ENCODE measurements at places on chromosomes 6 and 20. TPM values are rescaled to one million over a fixed set of nuclear protein-coding genes. Genes with fewer than 3 reads are reported as not detected.

Gene B4GALT5
- 6.2 TPM for total RNA-seq

Gene TRAPPC3L
- not detected for total RNA-seq

Gene SDC4
- total RNA-seq, result 3.9 TPM

Gene SMLR1
- total RNA-seq, result not detected

Gene PTK7
- 0.42 TPM for total RNA-seq

Gene OR12D3
- not detected for total RNA-seq

DNA sequence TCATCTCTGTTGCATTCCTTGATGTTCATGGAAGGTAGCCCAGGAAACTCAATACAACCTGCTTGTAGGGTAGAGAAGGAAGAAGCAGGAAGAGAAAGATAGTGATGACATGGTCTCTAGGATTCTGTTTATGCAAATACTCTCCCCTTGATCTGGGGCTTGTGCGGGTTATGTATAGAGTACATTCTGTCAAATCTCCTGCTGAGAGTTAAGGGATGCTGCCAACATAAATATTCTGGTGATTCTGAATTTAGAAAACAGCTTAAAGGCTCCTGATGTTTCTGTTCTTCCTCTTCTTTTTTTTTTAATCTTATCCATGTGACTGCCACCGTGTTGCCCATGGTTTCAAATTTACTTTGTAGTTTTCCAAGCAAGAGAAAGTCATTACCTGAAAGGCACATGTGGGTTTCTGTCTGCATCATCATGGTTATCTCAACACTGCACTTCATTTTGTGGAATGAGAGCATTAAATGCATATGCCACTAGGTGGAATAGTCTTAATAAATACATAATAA lies 150.6 kb downstream of the RPS12 start:
- DNase-seq, result no peak

DNA sequence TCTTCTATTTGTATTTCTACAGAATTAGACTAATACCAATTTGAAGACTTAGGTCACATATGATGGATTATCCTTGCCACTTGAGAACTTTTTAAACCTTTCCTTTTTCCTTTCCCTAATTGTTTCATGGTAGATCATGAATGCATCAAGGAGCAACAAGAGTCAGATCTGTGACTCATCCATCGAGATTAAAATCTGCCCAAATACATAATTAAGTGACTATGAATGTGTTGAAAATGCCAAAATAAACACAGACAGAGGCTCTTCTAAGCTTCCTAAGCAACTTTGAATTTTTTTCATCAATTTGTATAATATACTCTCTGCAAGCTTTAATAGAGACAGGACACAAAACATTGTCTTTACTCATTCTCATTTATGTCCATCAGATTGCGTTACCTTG lies 23.5 kb upstream of the HTR1E start:
- DNase-seq, result no peak

- DNase-seq, result no peak
Observed at GRCh38 chr6:136067731-136068341, 182.3 kb downstream of the MTFR2 start.

DNA sequence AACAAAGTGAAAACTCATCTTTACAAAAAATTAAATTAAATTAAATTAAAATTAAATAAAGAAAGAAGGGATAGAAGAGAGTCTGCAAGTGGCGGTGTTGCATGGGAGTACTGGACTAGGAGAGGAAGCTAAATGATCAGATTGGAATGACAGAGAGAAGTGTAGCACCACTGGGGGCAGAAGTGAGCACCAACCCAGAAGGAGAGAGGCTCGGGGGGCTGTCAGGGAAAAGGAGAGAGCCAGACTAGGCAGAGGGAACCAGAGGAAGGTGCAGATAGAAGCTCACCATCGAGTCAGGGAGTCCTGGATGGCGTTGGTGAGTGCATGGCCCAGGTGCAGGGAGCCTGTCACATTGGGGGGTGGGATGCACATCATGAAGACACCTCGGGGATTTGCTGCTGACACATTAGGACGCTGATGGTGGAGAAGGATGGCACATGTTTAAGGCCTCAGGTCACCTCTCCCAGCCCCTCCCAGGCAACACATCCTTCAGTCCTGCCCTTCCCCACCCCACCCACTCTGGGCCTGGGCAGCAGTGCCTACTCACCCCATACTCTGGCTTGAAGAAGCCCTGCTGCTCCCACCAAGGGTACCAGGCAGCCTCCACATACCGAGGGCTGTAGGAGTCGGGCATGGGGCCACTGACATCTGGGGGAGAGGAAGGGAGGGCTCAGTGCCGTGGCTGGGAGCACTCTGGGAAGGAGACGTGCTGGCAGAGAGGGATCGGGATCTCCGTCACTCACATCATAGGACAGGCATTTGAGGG lies 4.0 kb downstream of the VARS1 start:
- DNase-seq, result no peak

DNA sequence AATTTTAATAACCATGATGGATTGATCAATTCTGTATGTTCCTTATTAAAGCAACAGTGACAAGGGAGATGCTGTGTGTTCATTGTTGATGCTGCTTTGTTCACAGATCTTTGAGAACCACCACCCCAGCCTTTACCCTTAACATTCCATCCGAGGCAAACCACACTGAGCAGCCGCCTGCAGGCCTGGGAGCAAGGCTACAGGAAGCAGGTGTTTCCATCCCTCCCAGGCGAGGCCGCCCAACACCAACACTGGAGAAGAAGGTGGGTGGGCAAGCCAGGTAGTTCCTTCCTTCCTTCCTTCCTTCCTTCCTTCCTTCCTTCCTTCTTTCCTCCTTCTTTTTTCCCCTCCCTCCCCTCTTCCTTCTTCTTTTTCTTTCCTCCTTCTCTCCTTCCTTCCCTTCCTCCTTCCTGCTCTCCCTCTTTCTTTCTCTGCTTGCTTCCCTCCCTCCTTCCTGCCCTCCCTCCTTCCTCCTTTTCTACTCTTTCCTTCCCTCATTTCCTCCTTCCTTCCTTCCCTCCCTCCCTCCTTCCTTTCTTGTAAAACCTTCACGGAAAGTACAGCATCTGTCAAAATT lies 13.7 kb downstream of the TTLL2 start:
- no peak for DNase-seq

- DNase-seq, result no peak
Observed at GRCh38 chr6:120646101-120646500, 688.2 kb downstream of the TBC1D32 start.

DNA sequence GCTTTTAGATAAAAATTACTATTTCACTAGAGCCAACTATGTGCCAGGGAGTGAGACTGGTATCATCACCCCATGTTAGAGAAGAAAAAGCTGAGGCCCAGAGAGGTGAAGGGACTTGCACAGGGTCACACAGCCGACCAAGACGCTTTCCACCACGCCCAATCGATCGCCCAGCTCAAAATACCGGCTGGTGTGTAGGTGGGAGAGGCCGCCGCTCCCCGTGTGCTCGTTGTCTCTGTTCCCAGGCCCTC lies 253 bp upstream of the SNPH start:
- no peak for DNase-seq

- no peak for DNase-seq
Observed at GRCh38 chr20:20765696-20766365, 53.4 kb upstream of the RALGAPA2 start.

DNA sequence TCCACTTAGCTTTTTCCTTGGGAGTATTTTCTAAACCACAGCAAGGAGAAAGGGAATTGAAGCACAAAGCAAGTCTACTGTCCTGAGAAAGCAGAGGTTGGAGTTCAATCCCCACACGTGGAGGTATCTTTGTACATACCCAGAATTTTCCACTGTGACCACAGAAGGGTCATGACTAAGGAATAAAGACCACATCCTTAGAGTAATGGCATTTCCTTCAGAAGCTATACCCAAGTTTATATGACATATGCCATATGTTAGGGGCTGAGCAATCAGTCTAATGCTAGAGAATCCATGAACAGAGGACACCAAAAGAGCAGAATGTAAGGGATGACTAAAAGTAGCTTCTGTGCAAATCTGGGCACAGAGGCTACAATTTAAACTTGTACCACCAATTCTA lies 46.4 kb downstream of the ATG5 start:
- no peak for DNase-seq

Data from CD4-positive, alpha-beta memory T cell (primary cell).